ENCODE measurements at places on chromosomes 2 and 18.

DNA sequence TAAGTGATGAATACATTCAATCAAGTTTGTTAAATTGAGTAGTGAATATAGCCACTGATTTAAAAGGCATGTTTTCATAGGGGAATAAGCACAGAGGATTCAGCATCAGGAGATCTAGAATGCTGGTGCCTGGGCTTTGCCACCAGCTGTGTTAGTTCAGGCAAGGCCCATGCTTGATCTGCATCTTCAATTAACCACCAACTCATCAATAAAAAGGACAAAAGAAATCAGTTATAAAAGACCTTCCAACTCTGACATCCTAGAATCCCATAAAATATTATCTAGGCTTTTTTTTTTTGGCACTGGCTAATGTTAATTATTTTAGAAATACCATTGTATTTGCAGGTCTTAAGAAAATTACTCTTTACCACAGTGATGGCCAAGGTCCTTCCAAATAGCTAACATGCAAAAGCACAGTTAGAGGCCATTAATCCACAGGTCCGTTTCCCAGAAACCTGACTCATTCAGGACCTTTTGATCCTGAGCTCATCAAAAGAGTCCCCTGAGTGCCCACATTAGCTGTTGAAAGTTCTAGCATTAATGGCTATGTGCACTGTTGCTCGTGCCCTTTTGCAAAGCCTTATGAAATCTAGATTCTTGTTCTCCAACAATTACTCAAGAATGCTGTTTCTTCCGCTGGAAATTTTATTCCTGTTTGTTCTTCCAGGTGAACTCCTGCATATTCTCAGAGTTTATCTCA is 170.0 kb downstream of the CYRIA start:
- DNase-seq = no peak

- DNase-seq = no peak
These were observed 36.8 kb upstream of the LDLRAD4 start for GRCh38 chr18:13181765-13182164.

- DNase-seq = no peak
These were observed 133.7 kb downstream of the RHBDD1 start for GRCh38 chr2:226969417-226970080.

DNA sequence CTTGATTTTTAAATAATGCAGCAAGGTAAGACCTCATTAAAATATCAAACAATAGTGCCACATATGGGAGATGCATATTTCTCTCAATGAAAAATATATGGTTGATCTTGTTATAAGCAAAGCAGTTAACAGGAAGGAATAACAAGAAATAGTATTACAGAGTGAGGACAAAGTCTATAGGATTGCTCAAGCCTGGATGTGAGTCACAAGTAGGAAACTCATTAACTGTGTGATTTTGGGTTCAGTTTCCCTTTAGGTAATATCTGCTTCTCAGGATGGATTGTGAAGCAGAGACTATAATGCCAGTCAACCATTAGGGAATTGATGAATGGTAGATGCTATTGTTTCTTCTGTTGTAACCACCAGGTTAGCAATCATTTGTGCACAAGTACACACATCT is 42.9 kb upstream of the SPHKAP start:
- DNase-seq = no peak

DNA sequence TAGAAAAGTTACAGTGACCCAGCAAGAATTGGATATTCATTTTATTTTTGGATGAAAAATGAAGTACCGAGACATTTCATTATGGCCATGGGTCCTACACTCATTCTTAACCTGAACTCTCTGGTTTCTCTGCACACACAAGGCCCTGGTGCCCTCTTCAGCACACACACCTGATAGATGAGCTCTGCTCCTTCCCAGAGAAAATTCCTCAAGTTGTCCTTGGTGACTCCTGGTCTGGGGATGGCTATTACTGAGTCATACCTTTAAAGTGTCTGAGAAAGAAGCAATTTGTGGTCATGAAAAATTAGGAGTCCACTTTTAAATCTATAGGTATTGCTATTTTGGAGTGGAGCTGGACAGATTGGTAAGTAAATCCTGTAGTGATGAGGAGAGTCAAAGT is 311.5 kb downstream of the CDH2 start:
- DNase-seq = no peak

DNA sequence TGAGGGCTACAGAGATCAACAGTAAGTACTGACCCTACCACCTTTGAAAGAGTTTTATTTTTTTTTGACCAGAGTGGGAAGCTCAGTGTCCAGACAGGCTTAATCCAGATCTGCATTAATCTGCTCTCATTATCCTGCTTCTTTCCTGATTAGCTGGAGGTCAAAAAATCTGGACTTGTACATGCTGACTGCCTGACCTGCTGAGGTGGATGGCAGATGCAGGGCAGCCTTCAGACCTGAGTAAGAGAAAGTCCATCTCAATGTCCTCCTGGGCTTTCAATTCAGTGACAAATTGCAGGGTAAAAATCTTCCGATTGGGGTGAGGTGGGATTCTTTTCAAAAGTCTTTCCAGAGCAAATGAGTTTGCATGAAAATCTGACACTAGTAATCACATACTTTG is 998.8 kb upstream of the PIK3C3 start:
- no peak for DNase-seq

- DNase-seq = no peak
These were observed 61.8 kb upstream of the CTDP1 start for GRCh38 chr18:79617511-79618500.

DNA sequence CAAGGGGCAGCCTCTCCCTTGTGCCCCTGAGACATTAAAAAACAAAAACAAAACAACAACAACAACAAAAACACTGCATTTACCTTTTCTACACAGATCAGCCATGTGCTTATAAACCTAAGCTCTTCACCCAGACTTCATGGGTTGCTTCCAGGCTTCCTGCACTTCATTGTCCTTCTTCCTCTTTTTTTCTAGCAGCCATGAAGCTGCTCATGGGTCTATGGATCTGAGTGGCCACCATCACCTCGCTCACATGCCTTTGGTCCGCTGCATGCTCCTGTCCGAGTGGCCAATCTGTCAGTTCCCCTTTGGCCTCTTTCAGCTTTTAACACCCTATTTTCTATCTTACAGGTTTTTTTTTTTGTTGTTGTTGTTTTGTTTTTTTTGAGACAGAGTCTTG is 9.0 kb upstream of the TET3 start:
- DNase-seq = no peak

DNA sequence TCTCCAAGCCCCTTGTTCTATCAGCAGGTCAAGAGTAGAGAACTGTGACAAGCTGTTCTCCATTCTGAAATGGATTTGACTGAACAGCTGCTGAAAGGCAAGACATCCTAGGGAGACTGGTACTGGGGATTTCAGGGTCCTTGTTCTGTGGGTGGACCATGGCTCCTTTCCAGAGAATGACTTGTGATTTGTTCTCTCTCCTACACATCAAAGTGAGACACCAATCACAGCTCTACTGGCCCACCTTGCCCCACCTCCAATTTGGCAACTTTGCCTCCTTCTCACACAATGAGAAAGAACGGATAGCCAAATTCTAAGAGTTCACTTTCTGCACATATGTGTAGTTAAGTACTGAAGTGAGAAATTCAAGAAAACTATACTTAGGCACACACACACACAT is 67.4 kb downstream of the BCL11A start:
- DNase-seq = no peak

DNA sequence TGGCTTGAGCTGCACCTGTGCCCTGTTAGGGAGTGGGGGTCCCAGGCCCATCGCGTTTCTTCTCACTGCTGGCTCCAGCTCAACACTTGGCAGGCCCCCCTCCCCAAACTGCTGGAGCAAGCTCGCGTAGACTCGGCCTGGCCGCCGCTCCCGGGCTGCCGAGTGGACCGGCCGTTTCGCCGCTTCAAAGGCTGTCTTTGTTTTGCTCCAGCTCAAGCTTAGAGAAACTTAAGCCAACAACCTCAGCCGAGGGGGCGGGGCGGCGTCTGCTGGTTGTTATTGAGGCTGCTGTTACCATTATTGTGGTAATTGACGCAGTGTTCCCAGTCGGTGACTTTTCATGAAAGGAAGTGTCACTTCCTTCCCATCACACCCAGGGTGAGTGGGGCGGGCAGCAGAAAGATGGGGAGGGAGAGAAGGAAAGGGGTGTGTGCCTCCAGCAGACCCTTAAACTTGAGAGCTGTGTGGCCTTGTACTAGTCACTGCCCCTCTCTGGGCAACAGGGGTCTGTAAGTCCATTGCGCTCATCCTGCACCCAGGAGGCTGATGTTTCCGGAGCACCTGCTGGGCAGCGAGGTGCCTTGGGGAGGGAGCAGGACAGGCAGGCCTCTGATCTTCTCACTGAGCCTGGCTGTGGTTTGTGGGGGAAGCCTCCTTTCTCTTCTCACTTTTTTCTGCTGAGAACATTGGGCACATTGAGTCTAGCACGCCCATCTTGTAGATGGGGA is 2.1 kb downstream of the ARID5A start:
- no peak for DNase-seq

GRCh38 chr2:191302459-191303139 is 57.4 kb downstream of the MYO1B start:
- DNase-seq = no peak

DNA sequence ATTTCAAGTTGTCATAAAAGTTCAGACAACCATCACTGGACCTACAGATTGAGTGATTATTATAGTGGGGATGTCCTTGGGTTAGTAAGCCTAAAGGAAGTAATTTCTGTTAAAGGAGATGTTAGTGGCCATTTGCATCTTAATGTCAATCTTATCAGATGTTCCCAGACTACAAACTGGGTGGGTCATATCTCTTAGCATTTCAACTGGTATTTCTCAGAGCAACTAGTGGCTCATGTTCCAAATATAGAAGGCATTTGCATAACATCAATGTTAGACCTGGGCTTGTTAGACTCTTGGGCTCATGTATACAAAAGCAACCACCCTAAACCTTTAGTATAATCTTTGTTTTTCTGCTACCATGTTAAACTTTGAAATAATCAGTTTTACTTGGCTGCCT is 17.9 kb downstream of the PLEKHA3 start:
- DNase-seq = no peak

All from RCC 7860 (cell line).